Chondrocyte (in vitro differentiated cells): ENCODE measurements at places on chromosomes 6 and 20.

- DNase-seq, result no peak
These were observed 973.1 kb upstream of the DEFB115 start for GRCh38 chr20:30284281-30284905.

DNA sequence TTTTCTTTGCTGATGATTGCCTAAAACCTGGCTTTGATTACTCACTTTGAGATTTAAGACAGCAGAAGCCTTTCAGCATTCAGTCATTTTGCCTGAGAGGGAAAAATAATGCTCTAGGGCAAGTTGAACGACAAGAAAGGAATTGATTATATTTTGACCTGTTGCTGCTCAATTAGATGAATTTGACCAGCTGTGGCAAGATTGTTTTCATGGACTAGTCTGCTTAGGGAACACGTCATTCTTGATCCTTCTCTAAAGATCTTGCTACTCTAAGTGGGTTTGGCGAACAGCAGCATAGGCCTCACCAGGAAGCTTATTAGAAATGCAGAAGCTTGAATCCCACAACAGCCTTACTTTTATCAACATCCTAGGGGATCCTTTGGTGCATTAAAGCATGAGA is 59.7 kb upstream of the PHACTR1 start:
- DNase-seq, result no peak

DNA sequence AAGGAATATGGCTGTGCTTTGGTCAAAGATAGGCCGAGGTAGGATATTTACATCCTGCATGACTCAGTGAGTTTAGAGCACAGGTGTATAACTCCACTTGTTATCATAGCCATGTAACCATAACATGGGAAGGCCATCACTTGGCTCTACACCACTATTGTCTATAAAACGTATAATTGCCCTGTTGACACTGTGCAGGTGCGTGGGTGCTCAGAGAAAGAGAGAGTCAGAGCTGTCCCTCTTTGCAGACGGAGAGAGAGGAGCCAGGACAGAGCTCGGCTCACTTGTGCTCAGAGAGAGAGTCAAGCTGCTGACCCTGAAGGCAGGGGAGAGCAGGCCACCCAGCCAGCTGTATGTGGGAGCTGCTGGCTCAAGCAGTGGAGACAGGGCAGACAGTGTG is 46.0 kb downstream of the OR2B6 start:
- DNase-seq, result no peak

DNA sequence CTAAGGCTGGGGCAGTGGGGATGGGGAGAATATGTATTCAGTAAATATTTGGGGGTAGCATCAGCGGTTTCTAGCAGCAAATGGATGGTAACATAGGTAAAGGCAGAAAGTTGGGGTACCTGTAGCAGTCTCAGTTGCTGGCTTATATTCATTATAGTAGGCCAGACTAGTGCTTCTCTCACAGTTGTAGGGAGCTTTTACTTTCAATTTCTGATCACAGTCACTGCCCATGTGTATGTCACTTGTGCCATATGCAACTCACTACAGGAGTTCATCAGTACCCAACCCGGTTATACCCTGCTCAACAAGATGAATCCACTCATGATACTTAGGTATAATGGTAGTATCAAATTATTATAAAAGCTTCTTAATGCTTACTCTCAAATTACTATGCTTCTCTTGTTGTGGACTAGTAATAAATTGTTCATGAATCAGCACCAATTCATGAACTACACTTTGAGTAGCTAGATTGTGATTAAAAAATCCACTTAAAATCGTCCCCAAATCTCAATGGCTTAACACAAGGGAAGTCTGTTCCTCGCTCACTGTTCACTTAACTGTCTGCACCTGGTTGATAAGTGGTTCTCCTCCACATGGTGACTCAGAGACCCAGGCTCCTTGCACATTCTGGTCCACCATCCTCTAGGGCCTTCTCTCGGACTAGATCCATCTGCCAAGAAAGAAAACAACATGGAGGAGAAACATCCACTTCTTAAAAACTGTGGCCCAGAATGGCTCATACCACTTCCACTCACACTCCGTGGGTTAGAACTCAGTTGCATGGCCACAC is 31.3 kb upstream of the MYLIP start:
- no peak for DNase-seq

DNA sequence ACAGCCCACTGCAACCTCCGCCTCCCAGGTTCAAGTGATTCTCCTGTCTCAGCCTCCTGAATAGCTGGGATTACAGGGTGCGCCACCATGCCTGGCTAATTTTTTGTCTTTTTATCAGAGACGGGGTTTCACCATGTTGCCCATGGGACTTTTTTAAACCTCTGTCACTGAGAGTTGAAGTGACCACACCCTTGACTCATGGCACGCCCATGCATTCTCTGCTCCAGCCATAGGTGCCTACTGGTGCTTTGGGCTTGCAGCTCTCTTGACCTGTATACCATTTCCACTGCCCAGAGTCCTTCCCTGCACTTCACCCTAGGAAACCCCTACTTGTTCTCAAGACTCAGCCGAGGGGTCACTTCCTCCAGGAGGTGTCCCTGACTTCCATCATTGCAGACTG is 2.4 kb upstream of the SCRT2 start:
- no peak for DNase-seq

DNA sequence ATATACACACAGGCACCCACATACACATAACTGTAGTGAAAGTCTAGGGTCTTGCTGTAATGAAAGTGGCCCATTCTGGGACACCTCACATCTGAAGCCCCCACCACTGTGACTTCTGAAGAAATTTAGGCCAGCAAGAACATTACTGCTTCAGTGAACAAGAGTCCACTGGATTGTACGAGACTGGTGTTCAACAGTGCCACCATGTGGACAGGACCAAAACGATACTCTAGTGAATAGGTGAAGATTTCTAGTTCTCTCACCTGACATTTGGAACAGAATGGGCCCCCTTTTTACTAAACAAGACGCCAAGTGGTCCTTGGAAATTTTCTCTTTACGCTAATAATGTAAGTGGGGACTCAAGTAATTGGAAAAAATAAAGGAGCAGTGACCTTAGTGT is 156.9 kb downstream of the MAFB start:
- DNase-seq, result no peak

DNA sequence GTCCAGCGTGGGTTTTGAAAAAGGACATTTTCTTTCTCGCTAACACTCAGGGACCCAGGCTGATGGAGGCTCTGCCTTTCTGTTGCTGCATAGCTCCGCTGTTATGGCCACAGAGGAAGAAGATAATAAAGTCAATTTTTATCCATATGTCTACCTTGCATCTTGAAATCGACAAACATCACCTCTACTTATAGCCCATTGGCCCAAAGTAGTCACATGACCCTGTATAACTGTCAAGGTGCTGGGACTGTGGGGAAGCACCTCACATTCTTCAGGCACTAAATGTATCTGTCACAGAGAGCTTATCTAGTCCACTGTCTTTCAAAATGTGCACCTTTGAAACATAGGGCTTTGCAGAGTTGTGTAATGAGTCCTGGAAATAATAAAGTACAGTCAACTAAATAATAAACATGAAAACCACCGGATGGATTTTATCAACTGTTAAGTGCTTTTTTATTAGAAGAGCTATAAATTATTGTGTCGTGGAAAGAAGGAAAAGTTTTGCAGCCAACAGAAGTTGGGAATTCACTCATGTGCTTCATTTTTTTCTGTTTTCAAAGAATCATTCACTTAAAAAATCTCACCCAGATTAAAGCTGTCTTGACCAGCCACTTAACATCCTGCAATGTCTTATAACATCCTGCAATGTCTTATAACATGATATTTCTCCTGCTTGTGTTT is 47.7 kb upstream of the RCAN2 start:
- DNase-seq, result no peak

- no peak for DNase-seq
These were observed 545.8 kb downstream of the MMUT start for GRCh38 chr6:48917233-48917632.

GRCh38 chr6:125979101-125979500 is 7.2 kb upstream of the TRMT11 start:
- DNase-seq, result no peak

DNA sequence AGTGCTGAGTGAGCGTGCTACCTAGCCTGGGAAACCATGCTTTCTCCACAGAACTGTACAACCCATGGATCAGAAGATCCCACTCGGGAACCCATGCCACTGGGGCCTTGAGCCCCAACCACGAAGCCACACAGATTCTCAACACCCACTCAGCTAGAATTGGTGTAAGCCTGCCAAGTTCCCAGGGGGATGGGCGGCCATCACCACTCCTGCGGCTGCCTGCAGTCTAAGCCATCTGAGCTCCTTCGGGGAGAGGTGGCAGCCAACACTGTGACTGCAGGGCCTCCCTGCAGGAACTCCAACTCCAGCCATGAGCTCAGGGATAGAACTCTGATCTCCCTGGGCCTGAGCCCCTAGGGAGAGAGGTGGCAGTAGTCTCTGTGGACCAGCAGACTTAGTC is 33.6 kb upstream of the SENP6 start:
- no peak for DNase-seq

DNA sequence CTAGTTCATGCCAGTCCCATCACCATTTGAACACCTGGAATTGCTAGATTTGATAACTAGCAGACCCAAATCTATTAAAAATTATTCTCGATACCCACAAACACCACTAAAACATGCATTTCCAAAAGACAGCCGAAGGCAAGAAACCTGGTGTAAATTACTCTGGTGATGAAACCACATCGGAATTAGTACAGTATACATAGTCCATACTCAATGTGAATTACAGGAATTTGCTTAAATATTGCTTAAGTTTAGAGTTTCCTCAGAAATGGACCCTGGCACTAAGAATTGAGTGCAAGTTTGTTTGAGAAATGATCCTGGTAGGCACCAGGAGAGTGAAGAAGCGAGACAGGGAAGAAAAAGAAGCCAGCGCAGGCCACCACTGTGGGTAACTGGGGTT is 13.7 kb downstream of the LY86 start:
- no peak for DNase-seq

GRCh38 chr6:92922216-92922806 is 497.0 kb downstream of the EPHA7 start:
- DNase-seq, result no peak
